ENCODE measurements at places on chromosomes 1 and 21. TPM values are rescaled to one million over a fixed set of nuclear protein-coding genes. Genes with fewer than 3 reads are reported as not detected.

IFI44 gene
- polyA plus RNA-seq = 6.5 TPM

SMIM1 gene
- polyA plus RNA-seq = 5.9 TPM

FCRL1 gene
- polyA plus RNA-seq = not detected

- no peaks in the 10 kb centered on the region for H3K4me1 ChIP-seq
- no peaks in the 10 kb centered on the region for H3K27me3 ChIP-seq
- DNase-seq = no peak
- H3K4me3 ChIP-seq = no peak overlapping the region
Measured at GRCh38 chr1:201444792-201445191, 23.3 kb upstream of the TNNI1 start.

- H3K4me1 ChIP-seq = no peaks in the 10 kb centered on the region
- no peak for DNase-seq
- H3K27me3 ChIP-seq = no peaks in the 10 kb centered on the region
- H3K27ac ChIP-seq = no peak overlapping the region
- H3K36me3 ChIP-seq = peaks cover 70% of the 10 kb centered on the region
- no peak overlapping the region for H3K4me3 ChIP-seq
Measured at GRCh38 chr1:52474807-52475206, 70.4 kb downstream of the PRPF38A start.

DNA sequence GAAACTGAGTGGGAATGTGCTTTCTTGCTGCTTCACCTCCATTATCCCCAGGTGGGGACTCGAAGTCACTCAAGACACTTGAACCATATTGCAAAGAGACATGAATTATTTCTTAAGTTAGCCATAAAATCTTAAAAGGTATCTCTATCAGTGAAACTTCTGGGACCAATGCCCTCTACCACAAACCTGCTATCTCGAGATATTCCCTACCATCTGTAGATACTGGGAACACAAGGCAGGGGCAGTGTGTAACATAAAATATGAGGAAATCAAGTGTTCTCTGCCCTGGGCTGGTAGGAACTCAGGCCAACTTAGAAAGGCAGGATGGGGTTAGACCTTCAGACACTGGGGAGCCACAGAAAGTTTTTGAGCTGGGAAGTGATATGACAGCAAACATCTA lies 1.3 kb upstream of the CD58 start:
- no peaks in the 10 kb centered on the region for H3K36me3 ChIP-seq
- no peak for DNase-seq
- 0 out of 2 replicates have a peak, but pooled peaks cover 3% of the 10 kb centered on the region for H3K4me1 ChIP-seq
- H3K27me3 ChIP-seq = no peaks in the 10 kb centered on the region

DNA sequence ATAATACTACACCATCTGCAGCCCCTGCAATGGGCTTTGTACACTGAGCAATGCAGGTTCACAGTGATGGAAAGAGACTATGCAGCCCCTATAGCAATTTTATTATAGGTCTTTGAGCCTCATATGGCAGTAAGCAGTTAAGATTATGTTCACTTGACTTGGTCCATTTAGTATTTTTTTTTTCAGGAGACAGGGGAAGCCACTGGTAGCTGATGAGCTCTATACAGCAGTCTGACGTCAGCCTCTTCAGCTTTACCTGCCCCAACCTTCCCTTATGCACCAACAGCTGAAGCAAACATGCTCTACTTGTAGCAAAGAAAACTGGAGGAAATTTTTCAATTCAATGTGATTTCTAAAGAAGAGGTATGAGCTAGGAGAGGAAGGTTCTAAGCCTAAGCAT lies 32.2 kb downstream of the AIDA start:
- no peaks in the 10 kb centered on the region for H3K27me3 ChIP-seq
- H3K36me3 ChIP-seq = peaks cover 51% of the 10 kb centered on the region
- no peak overlapping the region for H3K27ac ChIP-seq
- H3K4me1 ChIP-seq = no peaks in the 10 kb centered on the region
- no peak for DNase-seq

DNA sequence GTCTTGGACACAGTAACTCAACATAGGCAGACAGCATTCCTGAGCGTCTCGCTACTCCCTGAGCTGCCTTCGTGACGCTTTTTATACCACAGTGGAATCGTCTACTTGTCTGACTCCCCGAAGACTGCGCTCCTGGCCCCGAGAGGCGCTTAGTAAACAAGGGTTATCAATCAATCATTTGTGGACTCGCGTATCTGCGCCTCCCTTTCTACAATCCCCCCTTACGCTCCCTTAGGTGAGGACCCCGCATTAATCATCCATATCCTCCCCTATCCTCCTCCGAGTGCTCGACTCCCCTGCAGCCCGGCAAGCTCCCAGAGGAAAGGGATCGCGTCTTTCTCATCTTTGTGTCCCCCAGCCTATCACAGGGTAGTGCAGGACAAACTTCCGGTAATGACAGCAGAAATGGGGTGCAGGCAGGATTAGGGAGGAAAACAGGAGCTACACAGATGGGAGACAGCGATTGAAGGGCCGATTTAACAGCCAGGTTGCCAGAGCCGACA lies 522 bp downstream of the TMEM59 start:
- no peaks in the 10 kb centered on the region for H3K4me1 ChIP-seq
- H3K36me3 ChIP-seq = no peaks in the 10 kb centered on the region
- H3K27ac ChIP-seq = peak overlapping the region; percentile 83
- H3K27me3 ChIP-seq = no peaks in the 10 kb centered on the region
- peak overlapping the region; percentile 79 for H3K4me3 ChIP-seq

- no peak for DNase-seq
- H3K36me3 ChIP-seq = peaks cover 6% of the 10 kb centered on the region
- H3K4me3 ChIP-seq = no peak overlapping the region
- H3K27me3 ChIP-seq = no peaks in the 10 kb centered on the region
- no peak overlapping the region for H3K27ac ChIP-seq
Measured at GRCh38 chr1:12436345-12436658, 181.7 kb downstream of the DHRS3 start.
